ENCODE measurements at places on chromosomes 6 and 20.
A peak's percentile ranks its signal among the peaks of the same experiment; 100 is the strongest.

DNA sequence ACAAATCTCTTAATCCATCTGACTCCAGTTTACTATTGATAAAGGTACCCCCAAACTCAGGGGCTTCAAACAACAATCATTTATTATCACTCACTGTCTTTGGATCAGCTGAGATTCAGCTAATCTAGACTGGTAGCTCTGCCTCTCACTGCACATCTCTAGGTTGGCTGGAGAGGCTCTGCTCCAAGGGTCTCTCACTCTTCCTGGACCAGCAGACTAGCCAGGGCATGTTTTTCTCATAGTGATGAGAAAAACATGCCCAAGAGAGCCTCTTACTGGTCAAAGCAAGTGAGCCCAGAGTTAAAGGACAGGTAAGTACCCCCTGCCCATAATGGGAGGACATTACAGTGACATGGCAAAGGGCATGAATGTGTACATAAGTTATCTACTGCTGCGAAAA lies 115.1 kb upstream of the BEND3 start:
- DNase-seq: no peak

GRCh38 chr6:37878150-37878710 lies 58.7 kb downstream of the ZFAND3 start:
- DNase-seq: no peak

DNA sequence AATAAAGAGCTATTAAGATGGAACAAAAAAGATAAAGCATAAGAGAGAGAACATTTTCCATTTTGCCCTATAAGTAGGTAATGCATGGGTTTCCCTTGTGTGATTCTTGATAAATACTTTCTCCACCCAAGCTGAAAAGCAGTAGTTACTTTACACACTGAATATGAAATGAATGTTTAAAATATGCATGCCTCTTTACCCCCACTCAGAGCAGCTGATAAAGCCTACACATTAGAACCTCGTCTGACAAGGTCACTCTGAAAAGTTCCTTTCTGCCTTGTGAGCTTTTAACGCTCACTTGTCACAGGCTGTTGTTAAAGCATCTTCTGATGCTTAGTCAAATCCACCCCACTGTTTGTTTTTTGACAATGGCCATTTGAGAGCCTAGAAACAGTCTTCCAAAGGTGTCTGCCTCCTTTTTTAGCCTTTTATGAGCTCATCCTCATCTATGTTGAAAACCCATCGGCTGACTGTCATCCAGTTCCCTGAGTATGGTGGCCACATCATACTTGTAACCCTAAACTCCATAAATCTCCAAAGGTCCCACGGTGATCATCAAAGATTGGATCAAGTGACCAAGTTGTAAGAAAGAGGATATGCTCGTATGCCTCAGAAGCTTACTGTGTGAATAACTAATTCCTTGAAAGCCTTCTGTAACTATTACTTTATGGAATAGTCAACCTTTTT lies 102.8 kb downstream of the ATXN1 start:
- no peak for DNase-seq

- no peak for DNase-seq
Measured at GRCh38 chr6:19128701-19129100, 708.5 kb upstream of the ID4 start.

DNA sequence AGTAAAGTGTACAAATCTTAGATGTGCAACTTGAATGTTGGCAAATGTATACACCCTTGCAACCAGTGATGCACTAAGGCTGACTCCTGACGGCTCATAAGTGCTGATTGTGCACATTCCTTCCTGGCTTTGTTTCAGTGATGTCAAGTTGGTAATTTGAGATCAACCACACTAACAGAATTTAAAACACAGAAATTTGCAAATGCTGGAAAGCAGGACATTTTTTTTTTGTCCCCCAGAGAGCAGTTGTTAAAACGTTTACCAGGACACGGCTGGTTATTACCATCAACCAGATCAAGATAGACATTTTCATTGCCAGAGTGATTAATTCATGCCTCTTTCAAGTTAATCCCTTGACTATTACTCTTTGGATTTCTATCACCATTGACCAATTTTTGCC lies 735.6 kb downstream of the RFPL4B start:
- DNase-seq: no peak

GRCh38 chr20:63223121-63223825 lies 7.3 kb upstream of the YTHDF1 start:
- peak; percentile 47 for DNase-seq

GRCh38 chr6:128696691-128697689 lies 176.6 kb upstream of the PTPRK start:
- no peak for DNase-seq

DNA sequence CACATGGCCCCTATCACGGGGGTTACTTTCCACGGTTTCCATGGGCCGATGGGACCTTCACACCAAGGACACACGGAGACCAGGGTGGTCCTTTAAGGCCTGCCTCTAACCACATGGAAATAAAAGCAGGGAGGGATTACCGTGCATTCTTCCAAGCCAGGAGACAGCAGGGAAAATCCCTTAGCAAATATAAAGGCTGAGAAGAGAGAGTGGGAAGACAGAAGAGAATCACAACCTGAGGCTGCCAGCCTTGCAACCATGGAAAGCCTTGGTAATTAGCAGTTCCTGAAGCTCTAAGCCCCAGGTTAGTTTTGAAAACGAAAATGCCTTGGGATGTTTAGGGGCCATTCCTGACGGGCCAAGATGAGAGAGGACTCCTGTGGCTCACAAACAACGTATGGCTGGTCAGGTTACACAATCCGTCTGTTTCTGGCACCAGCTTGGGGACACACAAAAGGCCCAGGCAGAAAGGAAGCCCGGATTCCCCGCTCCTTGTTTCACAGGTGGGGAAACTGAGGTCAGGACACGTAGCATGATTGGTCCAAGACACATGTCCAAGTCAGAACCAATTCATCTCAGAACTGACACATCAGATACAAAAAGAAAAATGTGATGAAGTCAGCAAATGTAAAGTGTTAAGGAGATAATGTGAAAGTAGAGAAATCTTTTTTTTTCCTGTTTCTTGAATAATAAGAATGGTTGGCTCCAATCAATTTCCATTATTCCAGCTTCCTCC lies 2.8 kb downstream of the PREX1 start:
- no peak for DNase-seq

- peak; percentile 70 for DNase-seq
Measured at GRCh38 chr20:50120935-50121693, 8.2 kb upstream of the UBE2V1 start.

GRCh38 chr20:22771706-22772105 lies 187.3 kb upstream of the FOXA2 start:
- no peak for DNase-seq

GRCh38 chr6:41072836-41073202 lies at the start of gene NFYA:
Gene NFYA, plus strand, starts transcription at chr6:41072974. Its CDS starts 6,116 bp downstream, at chr6:41079090.
- DNase-seq: peak; percentile 100

DNA sequence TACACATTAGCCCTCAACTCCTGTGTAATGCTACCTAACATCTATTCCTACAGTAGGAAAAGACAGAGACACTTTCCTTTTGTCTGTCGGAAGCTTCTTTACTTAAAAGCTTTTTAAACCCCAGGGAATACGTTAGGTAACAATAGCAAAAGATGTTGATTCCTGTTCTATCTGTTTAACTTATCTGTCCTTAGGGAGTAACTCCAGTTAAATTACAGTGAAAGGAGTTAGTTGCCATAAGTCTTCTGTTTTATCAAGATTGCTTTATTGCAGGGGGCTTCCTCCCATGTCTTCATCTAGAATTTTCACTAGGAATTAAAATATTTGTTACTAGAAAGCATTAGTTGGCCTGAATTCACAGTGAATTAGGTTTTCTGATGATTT lies 26.2 kb downstream of the TOP1 start:
- no peak for DNase-seq

GRCh38 chr6:144911322-144911721 lies 626.2 kb downstream of the UTRN start:
- DNase-seq: no peak

DNA sequence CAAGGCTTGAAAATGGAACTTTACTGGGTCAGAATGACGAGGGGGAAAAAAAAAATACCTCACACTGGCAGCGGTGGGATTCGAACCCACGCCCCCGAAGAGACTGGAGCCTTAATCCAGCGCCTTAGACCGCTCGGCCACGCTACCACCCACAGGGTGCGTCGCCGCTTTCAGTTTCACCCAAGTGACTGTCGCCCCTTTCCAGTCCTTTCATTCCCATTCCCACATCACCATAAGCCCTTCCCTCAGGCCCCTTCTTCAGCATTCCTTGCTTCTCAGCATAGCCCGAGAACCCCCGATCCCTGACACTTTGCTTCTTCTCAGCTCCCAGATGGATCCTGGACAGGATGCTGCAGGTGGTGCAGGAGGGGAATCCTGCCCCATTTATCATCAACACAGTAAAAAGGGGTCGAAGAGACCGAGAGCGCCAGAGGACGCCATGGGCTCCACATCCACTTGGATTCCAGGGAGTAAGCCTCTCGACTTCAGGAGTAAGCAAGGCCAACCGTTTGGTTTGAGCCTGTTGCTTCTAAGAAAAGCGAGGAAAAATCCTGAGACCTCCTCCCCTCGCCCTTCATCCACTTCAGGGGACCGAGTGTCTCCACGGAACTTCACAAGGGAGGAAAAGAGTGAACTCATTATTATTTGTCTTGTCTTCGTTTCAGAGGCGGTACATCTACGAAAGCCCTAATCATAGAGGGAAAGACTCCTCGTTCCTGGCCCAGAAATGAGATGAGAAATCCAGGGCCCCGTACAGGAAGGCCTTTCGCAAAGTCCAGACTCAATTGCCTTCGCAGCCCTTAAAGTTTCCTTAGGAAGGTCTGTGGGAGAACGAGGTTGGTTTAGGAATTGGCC lies 20.0 kb upstream of the TRIM27 start:
- DNase-seq: peak; percentile 73

GRCh38 chr6:27146706-27147505 lies 100.6 kb upstream of the PRSS16 start:
- DNase-seq: peak; percentile 73

GRCh38 chr20:35006009-35006408 lies 50.3 kb downstream of the MYH7B start:
- no peak for DNase-seq

GRCh38 chr20:14378326-14378725 lies 40.9 kb upstream of the FLRT3 start:
- no peak for DNase-seq

DNA sequence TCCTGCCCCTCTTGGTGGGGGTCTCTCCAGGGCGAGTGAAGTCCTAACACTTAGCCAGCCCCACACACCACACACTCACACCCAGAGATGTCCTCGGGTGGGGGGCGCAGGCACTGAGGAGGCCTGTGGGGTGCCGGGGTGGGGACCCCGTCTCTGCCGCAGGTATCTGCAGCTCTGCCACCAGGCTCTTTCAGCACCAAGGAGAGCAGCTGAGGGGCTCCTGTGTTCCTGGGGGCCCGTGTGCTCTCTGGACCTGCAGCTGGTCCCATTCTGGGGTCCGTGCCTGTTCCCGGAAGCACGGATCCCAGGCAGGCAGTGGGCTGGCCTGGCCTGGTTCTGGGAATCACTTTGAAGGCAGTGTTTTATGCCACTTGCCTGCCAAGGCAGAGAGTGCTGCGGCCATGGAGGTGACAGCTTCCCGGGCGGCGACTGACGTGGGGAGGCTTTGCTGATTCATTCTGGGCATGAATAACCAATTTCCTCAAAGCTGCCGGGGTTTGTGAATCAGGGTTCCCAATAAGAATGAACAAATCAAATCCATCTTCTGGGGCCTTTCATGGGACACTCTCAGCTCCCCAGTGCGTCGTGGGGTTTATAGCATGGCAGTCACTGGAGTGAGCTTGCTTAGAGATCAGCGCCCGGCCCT lies 54.4 kb upstream of the SLCO4A1 start:
- DNase-seq: no peak

- no peak for DNase-seq
Measured at GRCh38 chr20:48681201-48681872, 146.5 kb downstream of the PREX1 start.

- no peak for DNase-seq
Measured at GRCh38 chr6:39664173-39664572, 61.0 kb downstream of the KIF6 start.

DNA sequence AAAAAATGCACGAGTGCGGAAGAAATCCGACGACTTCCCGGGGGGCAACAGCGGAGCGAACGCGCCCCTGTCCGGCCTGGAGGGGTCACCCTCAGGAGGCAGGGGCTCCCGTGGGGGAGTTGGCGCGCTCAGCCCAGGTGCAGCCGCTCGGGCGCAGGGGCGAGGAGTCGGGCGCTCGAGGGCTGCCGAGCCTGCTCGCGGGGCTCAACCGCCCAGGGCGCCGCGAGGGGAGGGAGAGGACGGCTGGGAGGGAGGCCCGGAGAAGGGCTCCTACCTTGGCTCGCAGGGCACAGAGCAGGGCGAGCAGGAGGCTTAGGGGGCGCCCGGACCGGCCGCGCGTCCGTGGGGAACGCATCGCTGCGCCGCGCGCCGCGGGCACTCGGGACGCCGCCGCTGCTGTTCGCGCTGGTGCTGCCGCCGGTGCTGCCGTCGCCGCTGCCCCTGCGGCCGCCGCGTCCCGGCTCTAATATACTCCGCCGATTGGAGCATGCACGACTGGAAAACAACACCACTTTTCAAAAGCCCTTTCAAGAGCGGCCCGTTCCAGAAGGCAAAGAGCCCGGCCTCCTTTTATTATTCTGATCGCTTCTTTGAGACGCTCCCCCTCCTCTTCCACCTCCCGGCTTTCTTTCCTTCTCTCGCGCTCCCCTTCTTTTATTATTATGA lies 490 bp downstream of the JAG1 start:
- DNase-seq: no peak

DNA sequence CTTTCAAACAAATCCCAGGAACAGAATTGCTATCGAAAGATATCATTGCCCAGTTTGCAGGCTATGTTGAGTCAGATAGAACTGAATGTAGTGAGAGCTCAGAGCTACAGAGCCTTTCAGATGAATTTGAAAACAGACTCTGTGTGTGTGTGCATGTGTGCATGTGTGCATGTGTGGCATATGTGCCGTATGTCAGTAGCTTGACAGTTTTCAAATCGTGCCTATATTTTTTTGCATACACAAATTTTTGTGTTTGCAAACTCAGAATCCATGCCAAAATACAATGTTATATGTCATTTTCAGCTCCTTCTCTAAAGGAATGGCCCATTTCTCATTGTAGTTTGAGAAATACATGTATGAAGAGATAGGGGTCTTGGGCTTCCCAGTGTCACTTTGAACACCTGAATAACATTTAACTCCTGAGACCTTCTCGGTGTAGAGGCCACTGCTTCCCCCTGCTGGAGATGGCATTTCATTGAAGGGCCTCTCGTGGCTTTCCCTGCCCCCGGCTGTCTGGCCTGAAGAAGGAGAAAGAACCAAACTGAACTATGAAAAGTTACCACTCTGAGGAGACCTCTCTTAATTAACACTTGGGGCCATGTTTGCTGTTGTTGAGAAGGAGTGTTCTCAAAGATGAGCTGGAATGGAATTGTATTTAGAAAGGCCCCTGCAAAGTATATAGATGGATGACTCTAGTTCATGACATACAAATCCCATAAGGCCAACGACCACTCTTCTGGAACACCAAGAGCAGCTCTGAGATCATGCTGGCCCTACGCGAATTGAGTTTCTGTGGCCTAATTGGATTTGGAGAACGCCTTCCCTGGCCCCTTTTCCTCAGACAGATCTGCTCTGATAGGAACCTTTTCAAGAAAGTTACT lies 58.7 kb downstream of the VAPB start:
- peak; percentile 67 for DNase-seq
